ENCODE measurements at places on chromosomes 3 and 15. TPM values are rescaled to one million over a fixed set of nuclear protein-coding genes. Genes with fewer than 3 reads are reported as not detected.

Gene CSPG4
- polyA plus RNA-seq: 63.8 TPM

Gene MAGEL2
- polyA plus RNA-seq: 0.89 TPM

Gene HMG20A
- polyA plus RNA-seq: 17.8 TPM

Gene ARPP21
- polyA plus RNA-seq: 0.08 TPM

Gene CKMT1A
- polyA plus RNA-seq: 2.4 TPM
